ENCODE measurements at places on chromosomes 3 and 15.

GRCh38 chr15:82137261-82137660 lies 91.4 kb upstream of the MEX3B start:
- no peak for DNase-seq

DNA sequence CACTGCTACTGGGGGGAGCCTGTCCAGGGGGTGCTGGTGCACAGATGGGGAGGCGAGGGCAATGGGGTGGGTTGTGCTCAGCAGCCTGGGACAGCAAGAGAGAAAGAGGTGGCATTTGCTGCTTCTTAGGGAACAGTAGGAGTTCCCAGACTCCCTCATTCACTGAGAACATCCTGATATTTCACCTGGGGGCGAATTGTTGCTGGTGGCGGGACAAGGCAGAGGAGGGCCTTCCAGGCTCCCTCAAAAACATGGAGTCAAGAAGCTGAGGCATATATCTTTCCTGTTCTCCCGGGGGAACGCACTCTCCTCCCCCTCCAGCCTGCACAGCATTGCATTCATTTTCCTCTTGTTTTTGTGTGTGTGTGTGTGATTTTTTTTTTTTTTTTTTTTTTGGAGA lies 65.7 kb downstream of the CDC25A start:
- DNase-seq: no peak

DNA sequence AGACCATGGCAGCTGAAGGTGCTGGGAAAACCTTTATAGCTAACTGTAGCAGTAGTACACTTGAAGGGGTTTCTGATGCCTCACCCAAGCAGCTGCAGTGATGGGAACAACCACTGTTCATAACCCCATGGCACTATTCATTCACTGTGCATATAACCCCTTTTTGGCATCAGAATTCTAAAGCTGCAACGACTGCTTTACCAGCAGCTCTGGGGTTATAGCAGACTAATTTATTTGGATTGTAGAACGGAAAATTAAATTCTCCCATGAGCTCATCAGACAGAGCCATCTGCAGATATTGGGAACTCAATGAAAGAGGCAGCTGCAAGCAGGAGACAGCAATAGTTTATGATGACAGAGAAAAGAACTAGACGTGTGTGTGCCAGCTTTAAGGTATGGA lies 28.6 kb downstream of the TFDP2 start:
- DNase-seq: no peak

DNA sequence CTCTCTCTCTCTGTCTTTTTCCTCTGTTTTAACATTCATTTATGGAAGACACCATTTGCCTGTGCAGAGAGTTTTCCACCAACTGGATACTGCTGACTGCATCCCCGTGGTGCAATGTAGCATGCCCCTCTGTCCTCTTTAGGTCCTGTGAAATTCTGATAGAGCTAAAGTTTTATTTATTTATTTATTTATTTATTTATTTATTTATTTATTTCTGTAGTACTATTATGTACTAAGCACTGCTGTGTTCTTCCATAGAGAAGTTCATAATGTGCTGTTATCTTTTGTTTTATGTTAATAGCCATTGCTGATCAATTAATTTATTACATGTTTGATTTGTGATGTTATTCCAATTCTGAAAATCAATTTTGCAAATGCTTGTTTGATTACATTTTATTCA lies 749.9 kb downstream of the ZBBX start:
- DNase-seq: no peak

- DNase-seq: peak; percentile 60
These were observed 217.2 kb downstream of the THSD4 start for GRCh38 chr15:71332431-71333004.

- DNase-seq: no peak
These were observed 4.0 kb downstream of the TLE3 start for GRCh38 chr15:70093481-70094319.

DNA sequence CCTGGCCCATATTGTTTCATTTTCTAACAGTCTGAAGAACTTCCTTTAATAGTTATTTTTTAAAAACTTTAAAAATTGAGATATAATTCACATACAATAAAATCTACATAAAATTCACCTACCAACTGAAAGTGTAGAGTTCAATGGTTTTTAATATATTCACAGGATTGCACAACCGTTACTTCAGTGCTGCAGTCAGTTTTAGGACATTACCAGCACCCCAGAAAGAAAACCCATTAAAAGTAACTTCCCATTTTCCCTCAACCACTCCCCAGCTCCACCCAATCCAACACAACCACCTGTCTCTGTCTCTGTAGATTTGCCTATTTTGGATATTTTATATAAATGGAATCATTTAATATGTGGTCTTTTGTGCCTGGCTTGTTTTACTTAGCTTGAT lies 29.6 kb downstream of the MGA start:
- DNase-seq: no peak

GRCh38 chr3:72111265-72112205 lies 326.6 kb upstream of the PROK2 start:
- DNase-seq: no peak

- DNase-seq: no peak
These were observed 128.6 kb downstream of the DCLK3 start for GRCh38 chr3:36635731-36636130.

DNA sequence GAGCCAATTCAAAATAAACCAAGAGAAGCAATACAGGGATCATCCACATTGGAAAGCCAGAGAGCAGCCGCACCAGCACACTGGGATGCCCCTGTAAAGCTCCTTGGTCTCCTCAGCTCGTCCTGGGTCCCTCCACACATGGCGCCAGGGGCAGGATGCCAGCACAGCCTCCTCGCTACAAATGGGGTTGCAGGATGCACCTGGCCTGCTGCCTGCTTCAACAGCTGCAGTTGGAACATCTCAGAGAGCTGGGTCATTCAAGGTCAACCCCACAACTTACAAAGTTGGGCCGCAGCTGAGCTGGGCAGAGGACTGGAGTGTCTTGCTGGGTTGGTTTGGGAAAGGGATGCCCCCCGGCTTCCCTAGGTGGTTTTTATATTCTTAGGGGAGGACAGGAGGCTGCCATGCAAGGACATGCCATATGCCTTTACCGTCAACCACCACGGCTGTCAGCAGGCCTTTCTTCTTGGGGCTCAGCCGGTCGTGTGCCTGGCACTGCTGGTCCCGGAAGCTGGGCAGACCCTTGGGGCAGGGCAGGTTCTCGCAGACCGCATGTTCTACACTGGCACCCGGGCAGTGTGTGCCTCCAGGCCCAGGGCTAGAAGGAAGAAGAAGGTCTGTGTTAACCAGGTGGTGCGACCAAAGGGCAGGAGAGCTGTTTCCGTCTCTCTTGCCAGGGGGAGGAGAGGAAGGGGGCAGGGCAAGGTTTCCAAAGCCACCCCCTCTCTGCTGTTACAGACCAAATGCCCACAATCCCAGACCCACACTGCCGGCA lies 225.2 kb downstream of the ADAMTS17 start:
- DNase-seq: no peak

DNA sequence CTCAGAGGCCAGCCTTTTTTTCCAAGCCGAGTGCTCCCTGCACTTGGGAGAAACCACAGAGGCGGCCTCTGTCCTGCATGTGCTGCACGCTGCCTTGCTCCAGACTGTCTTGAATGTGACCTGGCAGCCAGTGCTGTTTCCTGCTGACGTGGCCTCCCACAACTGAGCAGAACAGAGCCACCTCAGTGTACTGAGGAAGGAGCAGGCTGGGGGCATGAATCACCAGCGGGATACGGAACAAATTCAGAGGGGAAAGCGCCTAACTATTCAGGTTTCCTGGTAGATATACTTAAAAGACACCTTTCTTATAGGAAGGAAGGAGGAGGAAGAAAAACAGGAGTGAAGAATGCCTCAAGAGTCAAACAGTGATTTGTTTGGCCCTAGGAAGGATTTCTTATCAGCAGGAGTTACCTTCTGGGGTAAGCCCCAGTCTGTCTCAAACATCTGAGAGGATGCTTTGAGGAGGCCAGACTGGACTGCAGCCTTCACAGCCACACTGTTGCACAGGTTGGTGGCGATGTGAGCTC lies 114.0 kb downstream of the FNDC3B start:
- DNase-seq: peak; percentile 80

DNA sequence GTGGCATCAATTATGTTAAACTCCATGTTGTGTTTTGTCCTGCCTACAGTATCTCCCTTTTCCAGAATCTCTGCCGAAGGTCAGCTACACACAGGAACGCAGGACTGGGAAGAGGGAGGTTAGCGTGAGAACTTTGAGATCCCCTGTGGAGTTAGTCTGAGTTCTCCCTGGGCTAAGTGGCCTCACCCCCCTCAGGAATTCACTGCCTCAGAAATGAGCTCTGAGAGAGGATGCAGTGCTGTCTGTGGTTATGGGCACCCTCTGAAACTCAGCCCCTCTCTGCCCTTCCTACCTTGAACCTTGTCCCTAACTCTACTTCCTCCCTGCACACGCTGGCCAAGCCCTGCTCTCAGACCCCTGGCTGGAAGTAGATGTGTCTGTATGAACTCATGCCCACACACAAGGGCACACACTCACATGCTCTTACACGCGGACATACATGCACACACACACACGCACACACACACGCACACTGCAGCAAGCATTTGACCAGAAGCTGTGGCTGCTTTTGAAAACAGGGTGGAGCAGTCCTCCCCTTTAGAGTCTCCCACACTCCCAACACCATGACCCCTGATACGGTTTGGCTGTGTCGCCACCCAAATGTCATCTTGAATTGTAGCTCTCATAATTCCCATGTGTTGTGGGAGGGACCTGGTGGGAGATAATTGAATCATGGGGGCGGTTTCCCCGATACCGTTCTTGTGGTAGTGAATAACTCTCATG lies 5.3 kb upstream of the VIPR1 start:
- no peak for DNase-seq
